ENCODE measurements at places on chromosomes 1 and 21.
A peak's percentile ranks its signal among the peaks of the same experiment; 100 is the strongest.

DNA sequence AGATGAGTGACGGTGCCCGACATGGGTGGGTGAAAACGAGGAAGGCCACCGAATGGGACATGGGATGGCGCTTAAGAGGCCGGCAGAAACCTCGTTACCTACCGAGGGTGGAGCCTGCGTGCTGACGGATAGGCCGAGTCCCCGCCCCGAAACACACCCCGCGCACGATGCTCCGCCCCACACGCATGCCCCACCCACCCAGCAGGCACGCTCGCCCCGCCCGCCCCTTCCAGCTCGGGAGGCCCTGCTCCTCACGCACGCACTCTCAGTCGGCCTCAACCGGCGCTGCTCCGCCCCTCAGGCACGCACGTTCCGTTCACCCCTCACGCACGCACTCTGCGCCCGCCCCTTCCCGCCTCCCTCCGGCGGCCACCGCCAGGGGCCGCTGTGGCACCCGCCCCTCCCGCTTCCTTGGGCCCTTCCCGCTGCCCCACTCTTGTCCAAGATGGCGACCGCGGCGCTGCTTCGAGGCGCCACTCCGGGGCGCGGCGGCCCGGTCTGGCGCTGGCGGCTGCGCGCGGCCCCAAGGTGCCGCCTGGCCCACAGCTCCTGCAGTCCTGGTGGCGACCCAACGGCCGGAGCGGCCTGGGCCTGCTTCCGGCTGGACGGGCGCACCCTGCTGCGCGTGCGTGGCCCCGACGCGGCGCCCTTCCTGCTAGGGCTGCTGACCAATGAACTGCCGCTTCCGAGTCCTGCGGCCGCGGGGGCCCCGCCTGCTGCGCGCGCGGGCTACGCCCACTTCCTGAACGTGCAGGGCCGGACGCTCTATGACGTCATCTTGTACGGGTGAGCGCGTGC is at the start of gene IBA57:
TSS of gene IBA57 (plus strand) at position 433 of the 798 bp plus-strand sequence. CDS start at position 446, 13 bp downstream.
- peak; percentile 97 for DNase-seq

DNA sequence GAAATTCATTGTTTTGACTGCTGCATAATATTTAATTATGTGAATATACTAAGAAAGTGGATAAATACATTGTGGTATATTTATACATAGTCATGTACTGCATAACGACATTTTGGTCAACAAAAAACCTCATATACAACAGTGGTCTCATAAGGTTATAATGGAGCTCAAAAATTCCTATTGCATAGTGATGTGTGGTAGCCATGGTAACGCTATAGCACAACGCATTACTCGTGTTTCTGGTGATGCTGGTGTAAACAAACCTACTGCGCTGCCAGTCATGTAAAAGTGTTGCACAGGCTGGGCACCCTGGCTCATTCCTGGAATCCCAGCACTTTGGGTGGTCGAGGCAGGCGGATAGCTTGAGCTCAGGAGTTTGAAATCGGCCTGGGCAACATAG is 52.6 kb upstream of the NHLH2 start:
- DNase-seq = no peak

GRCh38 chr1:162397039-162397448 is 14.9 kb downstream of the SH2D1B start:
- DNase-seq = no peak

GRCh38 chr1:91221017-91221416 is 183.6 kb downstream of the HFM1 start:
- no peak for DNase-seq

DNA sequence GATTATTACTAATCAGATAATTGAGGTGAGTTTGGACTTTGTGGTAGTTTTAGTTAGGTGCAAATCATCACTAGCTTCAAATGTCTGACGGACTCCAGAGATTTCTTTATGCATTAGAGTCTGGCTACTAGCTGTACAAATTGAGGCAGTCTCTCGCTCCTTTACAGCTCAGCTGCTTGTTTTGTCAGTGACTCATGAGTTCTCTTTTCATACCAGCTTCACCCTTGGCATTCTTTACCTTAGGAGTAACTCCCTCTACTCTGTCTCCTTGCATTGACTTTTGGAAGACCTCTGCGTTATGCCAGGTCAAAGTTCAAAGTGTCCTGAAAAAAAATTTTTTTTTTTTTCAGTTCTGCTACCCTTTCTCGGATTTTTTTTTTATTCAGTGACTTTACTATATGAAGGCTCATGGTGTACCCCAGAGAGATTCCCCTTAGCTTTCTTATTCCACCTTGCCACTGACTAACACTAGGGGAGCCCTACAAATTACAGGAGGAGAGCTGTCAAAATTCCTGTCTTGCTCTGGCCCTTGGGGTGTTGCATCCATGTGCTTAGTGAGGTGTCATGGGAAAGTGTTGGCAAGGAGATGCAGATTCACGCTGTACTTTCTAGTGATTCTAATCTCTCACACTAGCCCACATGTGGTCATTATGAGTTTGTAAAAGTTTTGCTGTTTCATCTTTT is 576.6 kb downstream of the ADGRL2 start:
- no peak for DNase-seq

DNA sequence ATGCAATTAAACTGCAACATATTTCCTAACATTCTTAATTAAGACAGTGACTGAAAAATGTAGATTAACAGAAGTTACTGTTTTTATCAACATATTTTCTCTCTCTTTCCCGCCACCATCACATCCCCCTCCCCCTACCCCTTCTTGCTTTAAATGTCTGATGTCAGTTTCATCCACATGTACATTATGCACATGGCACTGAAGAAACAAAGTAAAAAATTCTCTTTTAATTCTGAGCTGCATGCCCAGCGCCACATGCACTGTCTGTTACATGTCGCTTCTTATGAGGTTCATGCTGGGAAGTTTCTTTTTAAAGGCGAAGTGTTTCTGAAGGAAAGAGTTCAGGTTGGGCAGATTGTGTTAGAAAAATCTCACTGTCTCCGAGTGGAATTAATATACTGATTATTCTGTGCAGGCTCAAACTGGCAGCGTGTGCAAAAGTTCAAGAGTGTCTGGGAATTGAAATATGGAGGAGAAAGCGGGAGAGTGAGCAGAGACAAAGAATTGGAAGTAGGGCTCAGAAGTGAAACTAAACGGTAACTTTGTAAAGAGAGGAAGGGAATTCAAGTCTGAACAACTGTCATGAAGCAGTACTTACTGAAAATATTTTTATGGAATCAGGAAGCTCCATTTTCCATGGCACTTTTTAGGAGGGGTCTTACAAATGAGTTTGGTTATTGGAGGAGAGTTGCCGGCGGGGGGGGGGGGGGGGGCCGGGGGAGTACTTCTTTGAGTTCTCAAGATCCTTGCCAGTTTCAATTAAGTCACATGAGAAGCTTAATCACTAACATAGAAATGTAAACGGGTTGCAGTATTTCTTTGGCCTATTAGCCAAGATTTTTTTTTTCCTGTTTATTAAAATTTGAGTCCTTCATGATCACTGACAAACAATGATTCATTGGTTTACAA is 217.6 kb downstream of the SDCCAG8 start:
- DNase-seq = no peak

DNA sequence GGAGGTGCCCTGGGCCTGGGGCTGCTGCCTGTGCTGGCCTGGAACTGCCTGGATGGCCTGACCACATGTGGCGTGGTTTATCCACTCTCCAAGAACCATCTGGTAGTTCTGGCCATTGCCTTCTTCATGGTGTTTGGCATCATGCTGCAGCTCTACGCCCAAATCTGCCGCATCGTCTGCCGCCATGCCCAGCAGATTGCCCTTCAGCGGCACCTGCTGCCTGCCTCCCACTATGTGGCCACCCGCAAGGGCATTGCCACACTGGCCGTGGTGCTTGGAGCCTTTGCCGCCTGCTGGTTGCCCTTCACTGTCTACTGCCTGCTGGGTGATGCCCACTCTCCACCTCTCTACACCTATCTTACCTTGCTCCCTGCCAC is 1.8 kb downstream of the GPR3 start:
- DNase-seq = no peak

DNA sequence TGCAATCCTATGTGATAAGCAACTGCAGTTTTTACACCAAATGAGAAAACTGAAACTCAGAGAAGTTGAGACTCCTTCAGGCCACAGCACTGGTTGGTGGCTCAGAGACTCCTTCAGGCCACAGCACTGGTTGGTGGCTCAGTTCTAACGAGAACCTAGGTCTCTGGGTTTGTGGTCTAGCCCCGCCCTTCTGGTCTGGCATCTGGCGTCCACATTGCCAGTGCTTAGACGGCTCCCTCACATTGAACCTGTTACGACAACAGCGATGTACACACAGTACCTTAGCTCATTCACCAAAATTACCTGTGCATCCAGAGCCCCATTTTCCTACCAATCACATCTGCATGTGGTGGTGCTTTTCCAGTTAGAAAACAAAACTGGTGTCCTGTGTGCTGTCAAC is 66.1 kb downstream of the NID1 start:
- DNase-seq = no peak

DNA sequence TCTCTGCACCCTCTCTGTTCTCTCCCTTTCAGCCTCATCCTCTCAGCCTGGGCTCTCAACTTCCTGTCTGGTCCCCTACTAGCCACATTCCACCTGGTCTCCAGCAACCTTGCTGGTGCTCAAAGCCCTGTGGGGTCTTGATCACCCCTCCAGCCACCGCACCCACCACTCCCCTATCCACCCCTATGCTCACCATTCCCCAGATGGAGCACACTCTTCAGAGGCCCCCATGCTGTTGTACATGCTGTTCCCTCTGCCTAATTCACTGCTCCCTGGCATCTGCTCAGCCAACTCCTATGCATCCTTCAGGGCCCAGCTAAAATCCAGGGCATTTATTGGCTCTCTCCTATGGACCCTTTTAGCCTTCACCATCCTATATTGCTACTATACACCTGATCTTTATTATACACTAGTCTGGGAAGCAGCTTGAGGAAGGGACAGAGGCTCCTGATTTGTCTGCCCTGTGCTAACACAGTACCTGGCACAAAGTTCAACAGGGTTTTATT is 81.0 kb downstream of the GLIS1 start:
- no peak for DNase-seq

- peak; percentile 1 for DNase-seq
Measured at GRCh38 chr1:102799496-102799895, 308.8 kb downstream of the COL11A1 start.

- no peak for DNase-seq
Measured at GRCh38 chr1:44783697-44784093, 4.3 kb downstream of the BEST4 start.

GRCh38 chr1:176733661-176734060 is 270.7 kb downstream of the PAPPA2 start:
- DNase-seq = no peak

GRCh38 chr1:15525050-15526020 is 1.3 kb upstream of the DNAJC16 start:
- no peak for DNase-seq

DNA sequence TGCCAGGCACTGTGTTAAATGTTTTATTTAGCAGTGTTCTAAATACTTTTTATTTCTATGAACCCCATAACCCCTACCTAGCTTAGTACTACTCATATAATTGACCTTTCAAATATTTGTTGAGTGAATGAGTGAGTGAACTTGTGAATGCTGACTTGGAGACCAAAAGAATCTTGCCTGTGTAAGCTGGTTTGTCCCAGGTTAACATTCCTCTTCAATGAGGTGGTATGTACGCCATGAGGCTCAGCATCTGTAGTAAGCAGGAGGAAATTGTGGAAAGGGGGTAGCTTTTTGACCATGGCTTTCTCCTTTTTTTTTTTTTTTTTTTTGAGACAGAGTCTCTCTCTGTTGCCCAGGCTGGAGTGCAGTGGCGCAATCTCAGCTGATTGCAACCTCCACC is 14.6 kb downstream of the MED18 start:
- DNase-seq = no peak

DNA sequence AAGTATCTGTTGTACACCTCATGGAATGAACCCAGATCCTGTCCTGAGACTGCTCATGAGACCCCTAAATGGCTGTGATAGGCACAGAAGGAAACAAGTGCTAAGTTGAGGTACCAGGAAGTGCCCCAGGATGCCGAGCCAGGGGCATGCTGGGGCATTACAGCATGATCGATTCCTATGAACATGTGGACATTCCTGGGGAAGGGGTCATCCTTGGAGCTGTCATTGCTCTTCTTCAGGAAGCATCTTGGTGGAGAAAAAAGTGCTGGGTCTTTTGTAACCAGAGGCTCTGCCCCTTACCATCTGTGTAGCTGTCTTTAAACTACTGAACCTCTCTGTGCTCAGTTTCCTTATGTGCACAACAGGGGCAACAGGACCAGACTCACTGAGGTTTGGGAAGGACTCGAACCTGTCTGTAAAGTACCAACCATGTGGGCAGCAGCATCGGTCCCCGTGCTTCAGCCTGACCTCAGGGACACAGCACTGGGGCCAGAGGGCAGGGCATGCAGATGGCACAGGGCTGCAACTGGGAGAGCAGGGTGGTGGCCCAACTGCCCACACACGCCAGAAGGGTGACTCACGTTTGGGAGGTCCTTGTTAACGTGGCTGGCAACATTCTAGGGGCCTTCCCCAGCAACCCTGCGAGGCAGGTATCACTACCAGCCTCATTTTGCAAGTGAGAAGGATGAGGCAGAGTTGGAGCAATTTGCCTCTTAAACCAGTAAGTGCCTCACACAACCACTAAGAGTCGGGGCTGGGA is 142.3 kb upstream of the EDN2 start:
- no peak for DNase-seq

DNA sequence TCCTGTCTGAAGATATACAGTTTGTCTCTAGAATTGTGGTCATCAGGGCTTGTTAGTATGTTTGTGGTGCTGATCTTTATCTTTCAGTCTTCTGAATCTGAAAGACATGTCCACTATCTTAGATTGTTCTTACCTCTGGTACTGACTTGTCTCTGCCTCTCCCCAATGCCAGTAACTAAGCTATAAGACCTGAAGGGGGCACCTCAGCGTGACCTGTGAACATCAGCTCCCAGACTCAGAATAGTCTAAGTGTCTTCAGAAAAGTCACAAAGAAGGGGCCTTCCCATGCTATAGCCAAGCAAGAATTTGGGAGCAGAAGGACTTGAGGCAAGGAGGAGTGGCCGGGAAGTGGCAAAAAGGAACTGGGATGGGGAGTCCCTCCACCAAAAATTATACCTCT is 178.1 kb downstream of the NTNG1 start:
- no peak for DNase-seq

DNA sequence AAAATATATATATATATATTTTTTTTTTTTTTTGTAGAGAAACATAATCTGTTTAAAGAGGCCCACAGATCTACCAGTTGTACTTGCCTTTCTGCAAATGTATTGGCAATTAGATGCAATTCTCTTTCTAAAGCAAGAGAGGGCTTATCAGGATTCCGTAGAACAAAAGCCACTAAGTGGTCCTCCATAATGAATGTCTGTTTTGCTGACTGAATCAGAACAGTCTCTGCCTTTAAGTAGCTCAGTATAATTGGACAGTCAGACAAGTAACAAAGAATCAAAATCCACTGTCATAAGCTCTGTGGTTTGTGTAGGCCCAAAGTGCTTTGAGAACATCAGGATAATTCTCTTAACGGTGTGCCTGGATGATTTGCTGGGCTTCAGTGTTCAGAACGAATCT is 17.3 kb downstream of the SARS1 start:
- DNase-seq = no peak
